NCI-H226 (cell line): ENCODE measurements at places on chromosomes 6 and 20.

- peak; percentile 2 for DNase-seq
Measured at GRCh38 chr6:120392941-120393340, 941.3 kb downstream of the TBC1D32 start.

GRCh38 chr20:10596710-10597121, 77.1 kb downstream of the JAG1 start:
- DNase-seq = no peak

DNA sequence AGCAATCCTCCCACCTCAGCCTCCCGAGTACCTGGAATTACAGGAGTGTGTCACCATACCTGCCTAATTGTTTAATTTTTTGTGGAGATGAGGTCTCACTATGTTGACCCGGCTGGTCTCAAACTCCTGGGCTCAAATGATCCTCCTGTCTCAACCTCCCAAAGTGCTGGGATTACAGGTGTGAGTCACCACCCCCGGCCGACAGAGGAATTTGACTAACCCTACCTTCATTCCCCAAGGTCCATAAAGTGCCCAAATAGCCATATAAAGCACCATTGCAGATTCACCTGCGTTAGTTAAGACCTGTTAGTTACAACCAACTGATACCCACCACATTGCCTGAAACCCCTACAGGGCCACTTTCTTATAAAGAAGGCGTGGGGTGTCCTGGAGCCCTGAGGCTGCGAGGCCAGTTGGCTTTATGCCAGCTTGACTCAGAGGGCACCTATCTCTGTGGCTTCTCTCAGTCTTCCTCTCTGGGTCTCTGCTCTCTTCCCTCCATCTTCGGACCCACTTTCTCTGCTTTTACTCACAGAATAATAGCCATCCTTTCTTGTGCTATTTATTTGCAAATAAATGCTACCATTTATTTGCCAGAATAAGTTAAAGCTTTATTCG, 65.6 kb downstream of the SLC2A10 start:
- no peak for DNase-seq

DNA sequence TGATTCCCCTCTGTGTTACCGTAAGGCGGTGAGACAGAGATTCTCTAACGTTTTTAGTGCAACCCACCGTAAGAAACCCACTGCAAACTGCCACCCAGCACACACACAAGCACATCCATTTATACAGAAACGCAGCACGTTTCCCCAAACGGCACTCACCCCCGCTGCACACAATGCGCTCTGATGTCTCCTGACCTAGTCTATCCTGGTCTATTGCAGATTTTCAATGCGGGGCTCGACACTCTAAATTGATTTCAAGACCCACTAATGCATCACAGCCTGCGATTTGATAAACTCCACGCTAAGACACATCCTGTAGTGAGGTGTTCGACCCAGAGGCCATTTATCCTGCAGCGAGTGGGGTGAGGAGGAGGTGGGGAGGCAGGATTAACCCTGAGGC, 63.7 kb upstream of the SULF2 start:
- DNase-seq = no peak

- DNase-seq = no peak
Measured at GRCh38 chr6:21201187-21201586, 392.4 kb upstream of the SOX4 start.

- peak; percentile 55 for DNase-seq
Measured at GRCh38 chr6:35710241-35710847, 21.6 kb upstream of the FKBP5 start.

- peak; percentile 45 for DNase-seq
Measured at GRCh38 chr6:139965393-139965792, 590.9 kb upstream of the CITED2 start.

DNA sequence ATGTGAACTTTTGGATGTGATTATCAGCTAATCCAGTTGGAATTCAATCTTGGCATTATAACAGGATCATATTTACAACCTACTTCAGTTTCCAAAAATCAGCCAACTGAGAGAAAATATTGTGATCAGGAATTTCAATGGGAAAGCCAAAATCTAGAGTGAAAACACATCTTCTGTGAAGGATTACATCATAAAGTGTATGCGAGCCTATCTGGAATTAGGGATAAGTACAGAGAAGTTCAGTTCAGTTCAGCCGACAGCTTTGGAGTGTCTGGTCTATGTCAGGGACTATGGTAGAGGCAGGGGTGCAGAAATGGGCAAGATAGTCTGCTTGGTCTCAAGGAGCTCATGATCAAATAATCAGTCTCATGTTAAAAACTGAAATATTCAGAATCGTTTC, 12.3 kb upstream of the PRIM2 start:
- no peak for DNase-seq

DNA sequence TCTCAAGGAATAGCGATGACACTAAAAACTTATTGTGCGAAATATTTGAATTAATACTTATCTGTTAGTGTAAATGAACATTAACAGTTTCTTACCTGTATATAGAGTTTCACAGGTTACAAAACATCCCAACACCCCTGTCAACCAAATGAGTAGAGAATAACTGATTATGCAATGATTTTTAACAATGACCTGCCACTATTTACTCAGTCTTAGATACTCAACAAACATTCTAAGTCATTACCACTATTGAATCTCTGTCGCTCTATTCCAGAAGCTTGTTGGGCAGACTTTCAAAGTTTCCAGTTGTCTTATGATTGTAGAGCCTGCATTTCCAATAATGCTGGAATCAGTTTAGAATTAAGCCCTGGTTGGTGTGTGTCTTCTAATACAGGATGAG, 85.5 kb downstream of the RNF182 start:
- DNase-seq = no peak

DNA sequence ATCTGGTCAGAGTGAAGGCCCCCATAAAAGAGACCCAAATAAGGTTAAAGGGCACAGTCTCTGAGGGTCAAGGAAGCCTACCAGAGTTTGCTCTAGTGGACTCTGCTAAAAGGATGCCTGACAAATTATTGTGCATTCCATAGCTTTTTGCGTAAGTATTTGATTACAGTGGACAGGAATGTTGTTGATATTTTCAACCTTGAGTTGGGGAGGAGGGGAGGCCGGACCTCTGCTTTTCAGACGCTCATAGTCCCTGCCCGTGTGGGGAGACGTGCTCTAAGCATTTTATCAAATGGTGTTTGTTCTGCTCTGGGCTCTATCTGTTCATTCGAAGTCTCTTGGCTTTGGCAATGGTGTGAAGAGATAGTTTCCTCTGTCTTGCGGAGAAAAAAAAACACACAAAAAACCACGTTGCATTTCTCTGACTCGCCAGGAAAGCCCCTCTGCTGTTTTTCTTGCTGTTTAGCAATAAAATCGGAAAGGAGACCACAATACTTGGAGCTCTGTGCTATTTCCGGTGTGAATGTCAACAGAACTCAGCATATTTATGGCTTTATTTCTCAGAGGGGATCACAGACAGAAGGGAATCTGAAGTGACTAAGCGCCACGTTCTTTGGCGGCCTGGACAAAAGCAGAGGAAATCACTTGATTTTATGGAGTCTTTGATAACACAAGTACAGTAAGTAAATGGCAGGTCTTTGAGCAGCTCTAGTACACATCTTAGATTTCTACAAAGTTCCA, 159.8 kb downstream of the ZFP64 start:
- DNase-seq = no peak

- no peak for DNase-seq
Measured at GRCh38 chr20:53413186-53413631, 180.4 kb downstream of the ZNF217 start.

DNA sequence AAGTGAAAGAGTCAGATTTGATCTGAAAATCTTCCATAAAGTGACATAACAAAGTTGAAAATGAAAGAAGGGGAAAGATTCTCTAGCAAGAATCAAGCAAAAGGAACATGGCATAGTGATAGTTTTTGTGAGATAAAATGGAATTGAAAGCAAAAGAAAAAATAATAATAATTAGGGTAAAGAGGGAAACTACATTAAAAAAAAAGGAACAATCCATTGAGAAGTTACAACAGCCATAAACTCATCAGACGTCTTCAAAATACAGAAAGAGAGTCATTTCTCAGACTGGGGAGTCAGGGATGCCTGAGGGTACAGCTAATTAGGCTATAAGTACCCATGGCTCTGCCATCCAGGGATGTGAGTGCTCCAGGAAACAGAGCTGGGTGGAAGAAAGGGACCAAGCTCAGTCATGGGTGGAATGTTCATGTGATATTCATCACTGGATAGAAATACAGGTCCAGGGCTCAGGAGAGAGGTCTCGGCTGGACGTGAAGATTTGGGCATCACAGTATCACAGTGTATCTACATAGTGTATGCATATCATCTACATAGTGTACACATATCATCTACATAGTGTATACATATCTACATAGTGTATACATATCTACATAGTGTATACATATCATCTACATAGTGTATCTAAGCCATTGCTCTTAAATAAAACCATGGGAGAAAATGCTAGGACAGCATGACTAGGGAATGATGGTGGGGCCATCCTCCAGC, 29.4 kb downstream of the DUSP22 start:
- no peak for DNase-seq

DNA sequence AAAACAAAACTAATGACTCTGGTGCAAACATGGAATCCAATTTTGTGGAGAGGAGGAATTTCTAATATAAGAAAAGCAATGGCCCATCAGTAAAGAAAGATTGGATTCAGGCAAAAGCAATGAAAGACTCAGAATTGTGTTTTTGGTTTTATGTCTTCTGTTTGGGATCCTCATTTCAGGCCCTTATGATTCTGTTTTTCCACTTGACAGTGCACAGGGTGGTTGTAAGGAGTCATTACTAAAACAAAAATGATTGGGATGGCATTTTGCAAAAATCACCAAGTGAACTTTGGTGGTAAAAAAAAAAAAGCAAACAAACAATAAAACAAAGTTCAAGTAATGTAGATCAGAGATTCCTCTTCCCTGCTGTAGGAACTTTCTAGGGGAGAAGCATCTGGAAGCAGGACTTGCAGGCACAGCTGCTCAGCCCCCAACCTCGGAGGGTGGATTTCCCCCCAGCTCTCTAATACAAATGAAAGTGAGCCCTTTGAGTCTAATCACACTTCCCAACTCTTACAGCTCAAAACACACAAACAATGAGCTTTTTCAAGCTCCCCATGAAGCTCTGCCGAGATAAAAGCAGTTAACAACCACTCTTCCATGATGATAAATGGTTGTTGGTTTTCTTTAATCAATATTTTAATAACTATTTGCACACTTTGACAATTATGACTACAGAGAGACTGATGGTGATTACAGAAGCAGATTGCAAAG, 177.7 kb downstream of the ZDHHC14 start:
- no peak for DNase-seq

DNA sequence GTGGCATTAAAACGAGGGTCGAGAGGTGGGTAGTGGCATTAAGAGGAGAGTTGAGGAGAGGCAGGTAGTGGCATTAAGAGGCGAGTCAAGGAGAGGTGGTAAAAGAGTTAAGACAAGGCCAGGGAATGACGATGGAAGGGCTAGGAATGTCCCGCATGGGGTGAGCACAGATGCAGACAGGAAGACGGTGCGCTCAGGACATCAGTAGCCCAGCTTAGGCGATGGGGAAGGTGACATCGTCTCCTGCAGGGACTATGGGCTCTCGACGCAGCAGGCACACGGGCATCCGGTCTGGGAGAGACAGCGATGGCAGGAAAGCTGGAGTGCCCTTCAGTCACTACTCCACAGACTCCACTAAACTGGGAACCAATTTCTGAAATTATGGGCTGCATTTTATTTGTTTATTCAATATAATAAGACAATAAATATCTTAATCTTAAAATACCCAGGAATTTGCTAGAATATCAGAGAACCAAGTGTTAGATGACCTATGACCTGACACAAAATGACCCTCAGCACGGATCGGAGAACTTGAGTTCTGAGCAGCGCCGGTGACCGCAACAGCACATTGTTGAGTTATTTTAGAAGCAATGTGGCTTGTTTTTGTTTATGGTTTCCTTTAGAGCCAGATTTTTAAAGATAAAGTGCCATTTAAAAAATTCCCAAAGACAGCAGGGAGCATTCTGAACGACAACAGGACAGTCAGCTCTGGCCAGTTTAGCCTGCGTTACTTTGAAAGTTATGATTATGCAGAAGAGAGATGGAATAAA, 177.7 kb downstream of the SMOC2 start:
- DNase-seq = no peak

DNA sequence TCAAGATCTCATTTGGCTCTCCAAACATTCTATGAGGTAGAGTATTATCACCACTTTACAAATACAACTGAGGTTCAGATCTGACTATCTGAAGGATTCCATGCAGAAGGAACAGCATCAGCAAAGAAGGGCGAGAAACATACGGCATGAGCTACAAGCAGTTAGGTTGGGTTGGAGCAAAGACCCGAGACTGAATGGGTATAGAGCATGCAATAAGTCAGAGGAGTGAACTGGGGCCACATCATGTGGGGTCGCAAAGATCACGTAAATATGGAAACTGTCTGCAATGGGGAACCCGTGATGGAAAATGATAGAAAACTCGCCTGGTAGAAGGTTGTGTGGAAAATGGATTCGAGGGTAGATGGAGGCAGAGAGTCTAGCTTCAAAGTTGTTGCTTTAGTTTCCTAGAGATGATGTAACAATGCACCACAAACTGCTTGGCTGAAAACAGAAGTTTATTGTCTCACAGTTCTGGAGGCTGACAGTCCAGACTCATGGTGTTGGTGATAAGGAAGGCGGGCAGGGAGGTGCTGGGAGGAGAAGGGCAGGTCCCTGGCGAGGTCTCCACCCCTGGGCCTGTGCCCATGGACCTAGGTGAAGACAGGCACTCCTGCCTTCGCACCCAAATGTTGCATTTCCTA, 44.3 kb upstream of the BCLAF1 start:
- no peak for DNase-seq

GRCh38 chr6:47344022-47344421, 34.3 kb upstream of the TNFRSF21 start:
- no peak for DNase-seq

DNA sequence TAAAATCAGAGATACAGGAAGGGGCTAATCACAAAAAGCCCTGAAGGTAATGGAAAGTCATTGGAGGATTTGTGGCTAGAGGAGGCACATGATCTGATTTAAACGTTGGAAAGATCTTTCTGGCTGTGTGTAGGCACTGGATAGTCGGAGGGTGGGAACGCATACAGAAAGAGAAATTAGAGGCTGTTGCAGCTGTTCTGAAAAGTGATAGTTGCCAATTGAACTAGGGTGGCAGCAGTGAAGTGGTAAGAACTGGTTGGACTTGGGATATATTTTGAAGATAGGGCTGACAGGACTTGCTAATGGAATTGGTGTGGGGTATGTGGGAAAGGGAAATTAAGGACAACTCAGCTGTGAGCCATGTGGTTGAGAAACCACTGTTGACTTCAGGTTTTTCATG, 223.6 kb downstream of the OGFRL1 start:
- DNase-seq = no peak

- peak; percentile 16 for DNase-seq
Measured at GRCh38 chr20:35618263-35619131, 2.9 kb downstream of the SPAG4 start.

DNA sequence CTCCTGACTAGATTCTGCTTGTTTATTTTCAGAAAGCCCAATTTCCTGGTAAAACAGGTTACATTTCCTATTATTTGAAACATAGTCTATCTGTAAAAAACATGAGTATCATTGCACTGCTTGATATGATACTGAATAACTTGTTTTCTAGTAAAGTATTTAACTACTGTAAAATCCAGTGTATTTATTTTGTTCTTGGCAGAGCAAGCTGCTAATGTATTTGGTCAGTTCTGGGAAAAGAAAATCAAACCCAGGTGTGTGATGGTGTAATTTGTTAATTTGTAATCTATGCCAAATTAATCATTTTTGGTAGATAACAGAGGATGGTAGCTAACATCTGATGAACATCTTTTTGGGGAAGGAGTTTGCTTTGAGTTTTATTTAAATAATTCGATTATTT, 50.8 kb downstream of the FKBP5 start:
- no peak for DNase-seq

- DNase-seq = no peak
Measured at GRCh38 chr20:33874129-33874528, 63.0 kb downstream of the CHMP4B start.

GRCh38 chr6:140208286-140208685, 833.8 kb upstream of the CITED2 start:
- DNase-seq = no peak
